ENCODE measurements at places on chromosomes 16 and 17. TPM values are rescaled to one million over a fixed set of nuclear protein-coding genes. Genes with fewer than 3 reads are reported as not detected.

DNA sequence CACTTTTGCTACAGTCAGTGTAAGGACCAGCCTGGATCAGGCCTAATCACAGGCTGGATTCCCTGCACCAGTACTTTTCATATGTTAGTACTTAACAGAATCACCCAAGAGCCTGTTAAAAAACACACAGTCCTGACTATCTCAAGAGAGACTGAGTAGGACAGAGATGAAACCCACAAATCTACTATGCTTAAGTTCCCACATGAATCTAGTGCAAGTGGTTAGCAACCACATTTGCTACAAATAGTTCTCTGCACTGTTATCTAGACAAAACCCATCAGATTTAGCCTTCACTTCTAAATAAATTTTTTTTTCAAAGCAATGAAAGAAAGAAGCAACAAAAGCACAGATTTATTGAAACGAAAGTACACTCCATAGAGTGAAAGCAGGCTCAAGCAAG, 38.9 kb downstream of the SSH2 start:
- DNase-seq, result no peak

DNA sequence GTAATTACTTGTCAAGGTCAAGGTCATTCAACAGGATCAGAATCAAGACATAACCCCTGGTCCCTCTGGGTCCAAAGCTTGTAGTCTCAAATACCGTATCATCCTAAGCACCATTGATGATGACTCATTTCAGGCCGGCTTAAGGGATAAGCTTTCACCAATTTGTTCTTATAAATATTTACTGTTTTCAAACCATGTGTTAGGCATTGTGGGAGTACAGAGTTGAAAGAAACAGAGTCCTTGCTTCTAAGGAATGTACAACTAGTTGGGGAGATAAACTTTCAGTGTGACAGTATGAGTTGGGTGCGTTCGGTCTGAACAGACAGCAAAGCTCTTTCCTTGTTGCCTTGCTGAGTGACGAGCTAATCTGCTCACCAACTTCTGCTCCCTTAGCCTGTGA, 183.5 kb upstream of the MAF start:
- DNase-seq, result no peak

DNA sequence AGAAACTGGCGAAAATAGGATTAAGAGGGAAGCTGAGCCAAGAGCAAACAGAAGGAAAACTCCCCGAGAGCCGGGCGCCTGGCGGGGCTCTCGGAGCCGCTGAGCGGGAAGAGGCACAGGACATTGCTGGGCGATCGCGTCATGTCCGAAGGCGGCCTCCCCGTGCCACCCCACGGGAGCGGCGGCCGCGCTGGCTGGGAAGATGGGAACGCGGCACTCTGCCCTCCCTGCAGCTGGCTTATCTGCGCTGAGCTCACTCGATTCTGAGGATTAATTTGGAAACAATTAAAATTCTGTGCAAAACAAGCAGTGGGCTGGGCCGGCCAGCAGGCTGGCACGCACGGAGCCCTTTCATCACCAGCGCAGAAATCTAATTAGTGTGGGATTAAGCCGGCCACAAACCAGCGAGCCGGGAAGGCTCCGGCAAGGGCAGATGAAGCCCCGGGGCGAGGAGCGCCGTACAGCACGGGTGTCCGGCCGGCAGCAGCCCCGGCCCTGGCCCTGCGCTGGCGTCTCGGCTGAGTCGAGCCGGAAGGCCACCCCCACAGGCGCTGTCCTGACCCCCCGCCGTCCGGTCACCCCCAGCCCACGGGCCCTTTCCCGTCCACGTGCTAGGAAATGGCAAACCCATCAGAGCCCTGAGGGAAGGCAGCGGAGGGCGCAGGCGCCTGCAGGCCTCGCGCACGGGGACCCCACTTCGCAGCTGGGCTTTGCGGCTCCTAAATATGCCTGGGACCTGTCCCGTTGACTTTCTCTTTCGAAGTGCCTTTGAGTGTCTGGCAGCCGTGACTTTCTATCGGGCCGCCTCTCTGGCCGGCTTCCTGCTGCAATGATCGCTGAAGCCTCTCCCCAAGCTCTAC, 37.9 kb downstream of the SOX8 start:
- no peak for DNase-seq

DNA sequence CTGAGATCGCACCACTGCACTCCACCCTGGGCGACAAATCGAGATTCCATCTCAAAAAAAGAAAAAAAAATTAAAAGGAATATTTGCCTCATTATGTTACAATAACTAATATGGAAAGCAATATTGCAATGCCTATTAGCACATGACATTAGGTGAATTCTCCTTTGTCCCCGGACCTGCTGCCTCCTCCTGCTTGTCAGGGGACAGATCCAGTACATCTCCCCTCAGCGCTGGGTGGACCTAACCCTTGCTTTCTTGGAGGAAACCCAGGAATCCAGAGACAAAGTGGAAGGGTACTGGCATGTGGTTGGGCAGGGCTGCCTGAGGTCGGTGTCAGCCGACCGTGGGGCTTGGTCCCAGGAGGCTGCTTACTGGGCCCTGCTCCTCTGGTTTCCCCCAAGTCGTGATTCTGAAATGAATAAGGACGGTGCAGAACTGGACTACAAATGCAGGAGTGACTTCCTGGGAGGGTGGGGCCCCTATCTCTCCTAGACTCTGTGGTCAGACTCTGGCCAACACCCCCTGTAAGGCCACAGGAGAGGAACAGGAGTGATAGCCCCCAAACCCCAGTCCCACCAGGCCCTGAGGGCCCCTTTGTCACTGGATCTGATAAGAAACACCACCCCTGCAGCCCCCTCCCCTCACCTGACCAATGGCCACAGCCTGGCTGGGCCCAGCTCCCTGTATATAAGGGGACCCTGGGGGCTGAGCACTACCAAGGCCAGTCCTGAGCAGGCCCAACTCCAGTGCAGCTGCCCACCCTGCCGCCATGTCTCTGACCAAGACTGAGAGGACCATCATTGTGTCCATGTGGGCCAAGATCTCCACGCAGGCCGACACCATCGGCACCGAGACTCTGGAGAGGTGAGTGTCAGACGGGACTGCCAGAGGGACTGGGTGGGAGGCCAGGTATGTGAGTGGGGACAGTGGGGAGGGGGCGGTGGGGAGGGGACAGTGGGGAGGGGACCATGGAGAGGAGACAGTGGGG, at the start of gene HBZ:
HBZ (plus strand) TSS at position 504 of the 988 bp plus-strand sequence; CDS start at position 770, 266 bp downstream.
- no peak for DNase-seq

GRCh38 chr16:53216798-53217197, 162.0 kb downstream of the CHD9 start:
- DNase-seq, result no peak

DNA sequence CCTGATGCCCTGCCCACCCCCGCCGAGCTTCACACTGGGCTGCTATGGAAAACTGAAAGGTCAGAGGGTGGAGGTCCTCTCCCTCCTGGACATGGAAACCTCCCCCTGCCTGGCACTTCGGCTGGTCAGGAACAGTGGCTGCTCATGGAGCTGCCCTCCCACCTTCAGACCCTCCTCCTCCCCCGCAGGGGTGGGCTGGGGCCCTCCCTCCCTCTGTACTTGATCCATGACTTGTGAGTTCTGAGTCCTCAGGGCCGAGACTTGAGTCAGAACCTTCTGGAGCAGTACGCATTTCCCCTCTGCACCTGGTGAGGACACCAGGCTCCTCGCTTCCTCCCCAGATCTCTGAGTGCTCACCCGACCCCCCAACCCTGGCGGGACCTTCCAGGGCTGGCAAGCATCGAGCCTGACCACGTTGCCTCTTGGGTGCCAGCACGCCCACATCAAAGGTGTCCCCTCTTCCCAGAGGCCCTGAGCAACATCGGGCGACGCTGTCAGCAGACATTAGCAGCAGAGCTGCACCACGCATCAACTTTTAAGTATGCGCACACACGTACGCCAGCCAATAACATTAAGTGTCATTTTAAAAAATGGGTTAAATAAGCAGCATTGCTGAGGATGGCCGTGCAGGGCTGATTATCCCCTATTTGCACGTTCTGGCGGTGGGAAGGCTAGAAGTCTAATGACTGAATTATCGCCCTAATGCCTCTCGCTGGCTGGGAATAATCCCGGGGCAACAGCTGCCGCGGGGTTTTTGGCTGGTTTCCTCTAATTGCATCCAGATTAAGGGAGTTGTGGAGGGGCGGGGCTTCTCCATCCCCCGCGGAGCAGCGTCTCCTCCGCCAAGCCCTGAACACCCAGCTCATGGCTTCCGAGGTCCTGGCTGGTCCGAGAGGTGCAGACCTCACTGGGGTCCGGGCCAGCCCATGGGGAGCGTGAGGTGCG, 98.0 kb downstream of the TBC1D16 start:
- DNase-seq, result no peak

GRCh38 chr16:2308089-2308962, 32.2 kb downstream of the ABCA3 start:
- no peak for DNase-seq

Gene CACNG3
- total RNA-seq, result not detected

Gene UTS2R
- not detected for total RNA-seq

Gene TBC1D3
- total RNA-seq, result not detected
